ENCODE measurements at places on chromosomes 3 and 15. TPM values are rescaled to one million over a fixed set of nuclear protein-coding genes. Genes with fewer than 3 reads are reported as not detected.
A peak's percentile ranks its signal among the peaks of the same experiment; 100 is the strongest.

GRCh38 chr3:136624371-136624770 lies 127.8 kb downstream of the STAG1 start:
- DNase-seq: no peak

- no peak for DNase-seq
Observed at GRCh38 chr3:17802950-17803349, 60.5 kb upstream of the TBC1D5 start.

GRCh38 chr3:126452213-126452612 lies 23.5 kb downstream of the ZXDC start:
- no peak for DNase-seq

CISH gene
- total RNA-seq: 4.4 TPM

LDHAL6B gene
- not detected for total RNA-seq

DNA sequence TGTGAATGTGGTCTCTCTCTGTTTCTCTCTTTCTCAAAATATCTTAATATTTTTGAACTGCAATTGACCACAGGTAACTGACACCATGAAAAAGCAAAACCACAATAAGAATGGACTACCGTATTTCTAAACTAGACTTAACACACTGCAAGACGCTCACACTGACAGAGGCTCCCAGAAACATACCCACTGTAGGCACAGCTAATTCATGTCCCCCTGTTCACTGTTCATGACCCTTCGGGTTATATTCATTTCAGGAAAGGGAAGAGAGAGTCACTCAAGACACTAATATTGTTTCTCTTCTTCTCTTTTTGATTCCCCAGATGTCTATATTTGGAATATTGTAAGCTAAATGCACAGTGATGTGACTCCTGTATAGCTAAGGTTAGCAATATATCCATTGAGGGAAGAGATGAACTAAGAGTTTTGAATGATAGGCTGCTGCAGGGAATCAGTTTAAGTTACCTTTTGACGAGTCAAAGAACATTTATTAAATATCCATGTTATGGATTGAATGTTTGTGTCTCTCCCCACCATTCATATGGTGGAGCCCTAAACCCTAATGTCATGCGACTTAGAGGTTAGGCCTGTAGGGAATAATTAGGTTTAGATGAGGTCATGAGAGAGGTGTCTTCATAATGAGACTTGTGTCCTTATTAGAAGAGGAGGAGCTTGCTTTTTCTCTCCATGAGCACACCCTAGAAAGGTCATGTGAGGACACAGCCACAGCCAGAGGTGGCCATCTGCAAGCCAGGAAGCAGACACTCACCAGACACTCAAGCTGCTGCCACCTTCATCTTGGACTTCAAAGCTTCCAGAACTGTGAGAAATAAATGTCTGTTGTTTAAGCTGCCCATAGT lies 216.6 kb upstream of the GRM7 start:
- no peak for DNase-seq

- DNase-seq: peak; percentile 98
Observed at GRCh38 chr15:45200001-45200798, 12.4 kb upstream of the SHF start.
